ENCODE measurements at places on chromosomes 11 and 22.

DNA sequence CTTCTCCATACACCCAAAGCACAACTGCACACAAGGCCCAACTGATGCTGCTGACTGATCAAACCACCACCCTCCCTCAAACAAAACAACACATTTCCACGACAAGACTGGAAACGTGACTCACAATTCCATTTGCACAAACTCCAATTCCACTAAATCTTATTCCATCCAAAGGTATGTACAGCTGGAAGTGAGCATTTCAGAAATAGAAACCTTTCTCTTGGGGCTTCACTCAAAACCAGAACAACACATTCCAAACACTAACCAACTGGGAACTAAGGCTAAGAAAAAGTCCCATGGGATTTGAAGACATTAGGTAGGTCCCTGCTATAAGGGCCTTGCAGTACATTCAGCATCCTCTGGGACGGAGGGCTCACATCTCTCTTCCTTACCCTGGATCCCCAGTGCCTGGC is 19.6 kb downstream of the MORC2 start:
- no peak for DNase-seq

GRCh38 chr11:125568970-125569914 is at the start of gene EI24:
TSS of gene EI24 (plus strand) at chr11:125569477. CDS start at chr11:125572528, 3,051 bp downstream.
- peak; percentile 70 for DNase-seq

- DNase-seq, result no peak
Measured at GRCh38 chr11:66330931-66331330, 5.3 kb downstream of the RIN1 start.

DNA sequence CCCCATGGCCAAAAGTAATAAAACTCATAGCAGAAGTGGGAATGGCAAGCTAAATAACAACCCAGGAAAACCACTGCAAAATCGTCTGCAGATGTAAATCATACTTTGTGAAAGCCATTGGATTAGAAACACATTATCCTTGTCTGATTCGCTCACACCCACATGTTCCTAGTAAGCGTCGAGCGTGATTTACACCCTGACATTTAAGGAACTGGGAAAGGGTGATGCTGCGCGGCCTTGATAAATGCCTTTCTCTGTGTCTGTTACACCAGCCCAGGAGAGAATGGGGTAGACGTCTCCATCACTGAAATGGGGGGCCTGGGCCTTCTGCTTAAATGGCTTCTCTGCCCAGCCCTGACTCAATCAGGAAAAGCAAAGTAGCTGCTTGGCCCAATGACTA is 162.7 kb downstream of the NTM start:
- no peak for DNase-seq

DNA sequence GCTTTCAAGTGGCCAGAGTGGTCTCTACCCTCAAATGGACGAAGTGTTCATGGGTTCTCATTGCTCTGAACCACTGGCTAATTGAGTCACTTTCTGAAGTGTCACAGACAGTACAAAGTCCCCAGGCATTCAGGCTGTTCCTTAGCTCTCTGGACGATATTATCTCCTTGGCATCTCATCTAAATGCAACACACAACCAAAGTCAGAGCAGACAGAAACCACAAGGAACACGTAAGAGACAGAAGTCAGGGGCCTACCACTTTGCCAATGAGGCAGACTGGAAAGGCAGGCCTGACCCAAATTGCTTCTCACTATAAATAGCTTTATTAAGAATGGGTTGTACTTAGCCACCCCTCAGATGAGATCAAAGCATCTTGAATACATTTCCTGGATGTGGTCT is 29.0 kb upstream of the LDLRAD3 start:
- no peak for DNase-seq

DNA sequence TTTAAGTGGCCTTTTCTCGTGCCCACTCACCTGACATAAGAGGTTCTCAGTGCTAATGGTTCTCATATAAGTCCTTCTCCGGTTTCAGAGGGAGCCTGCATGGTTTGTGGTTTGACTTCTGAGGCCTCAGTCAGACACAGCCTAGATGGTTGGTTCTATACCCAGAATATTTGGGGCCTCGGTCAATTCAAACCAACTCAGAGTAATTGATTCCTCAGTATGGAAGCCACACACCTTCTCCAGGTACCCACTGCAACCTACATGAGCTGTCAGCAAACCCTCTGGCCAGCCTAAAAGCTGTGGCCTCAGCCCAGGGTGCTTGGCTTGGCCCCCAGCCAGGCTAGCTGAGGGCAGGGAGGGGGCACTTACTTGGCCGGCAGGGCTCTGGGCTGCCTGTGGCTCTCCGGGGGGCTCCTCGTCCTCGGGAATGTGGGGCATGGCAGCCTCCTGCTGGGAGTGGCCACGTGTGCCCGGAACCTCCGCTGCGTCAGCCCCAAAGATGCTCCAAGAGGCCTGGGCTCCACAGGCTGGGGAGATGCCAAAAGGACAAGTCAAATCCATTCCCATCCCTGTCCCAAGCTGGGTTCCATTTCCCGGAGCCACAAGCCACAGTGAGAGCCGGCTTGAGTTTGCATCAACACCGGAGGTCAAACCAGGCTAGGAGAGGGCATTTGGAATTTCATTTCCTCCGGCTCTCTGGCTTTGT is 41.7 kb downstream of the IRAG1 start:
- no peak for DNase-seq

GRCh38 chr22:44179989-44180705 is 578 bp upstream of the PARVG start:
- no peak for DNase-seq

Measured in RCC 7860 (cell line).